ENCODE measurements at places on chromosomes 5 and 9.

GRCh38 chr5:50476549-50476948 lies 35.5 kb upstream of the EMB start:
- no peak for DNase-seq

- DNase-seq: no peak
Measured at GRCh38 chr5:150022158-150022531, 21.6 kb downstream of the HMGXB3 start.

- DNase-seq: no peak
Measured at GRCh38 chr9:6348766-6349165, 20.6 kb downstream of the TPD52L3 start.

DNA sequence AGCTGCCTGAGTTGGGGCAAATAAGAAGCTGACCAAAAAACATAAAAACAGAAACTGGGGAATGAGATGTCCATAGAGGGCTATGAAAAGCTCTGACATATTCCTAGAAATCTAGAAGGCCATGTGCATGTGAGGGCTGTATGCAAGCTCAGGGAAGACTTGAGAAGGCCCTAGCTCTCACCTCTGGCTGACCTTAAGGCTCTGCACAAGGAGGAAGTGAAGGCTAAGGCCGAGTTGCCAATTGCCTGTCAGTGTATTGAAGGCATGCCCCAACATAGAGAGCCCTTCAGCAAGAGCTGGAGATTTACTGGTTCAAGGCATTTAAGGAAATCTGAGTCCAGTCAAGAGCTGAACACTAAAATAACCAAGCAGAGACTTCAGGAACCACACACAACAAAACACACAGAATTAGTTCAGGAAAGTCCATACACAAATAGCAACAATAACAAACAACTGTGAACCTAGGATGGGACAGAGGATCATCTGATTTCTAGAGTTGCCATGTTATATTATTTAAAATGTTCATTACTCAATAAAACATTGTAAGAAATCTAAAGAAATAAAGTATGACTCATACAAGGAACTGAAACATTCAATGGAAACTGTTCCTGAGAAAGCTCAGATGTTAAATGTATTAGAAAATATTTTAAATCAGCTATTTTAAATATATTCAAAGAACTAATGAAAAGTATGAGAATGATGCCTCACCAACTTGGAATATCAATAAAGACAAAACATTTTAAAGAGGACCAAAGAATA lies 161.8 kb downstream of the AUH start:
- DNase-seq: no peak
